HFFc6 (cell line): ENCODE measurements at places on chromosomes 2 and 18. TPM values are rescaled to one million over a fixed set of nuclear protein-coding genes. Genes with fewer than 3 reads are reported as not detected.
A peak's percentile ranks its signal among the peaks of the same experiment; 100 is the strongest.

DNA sequence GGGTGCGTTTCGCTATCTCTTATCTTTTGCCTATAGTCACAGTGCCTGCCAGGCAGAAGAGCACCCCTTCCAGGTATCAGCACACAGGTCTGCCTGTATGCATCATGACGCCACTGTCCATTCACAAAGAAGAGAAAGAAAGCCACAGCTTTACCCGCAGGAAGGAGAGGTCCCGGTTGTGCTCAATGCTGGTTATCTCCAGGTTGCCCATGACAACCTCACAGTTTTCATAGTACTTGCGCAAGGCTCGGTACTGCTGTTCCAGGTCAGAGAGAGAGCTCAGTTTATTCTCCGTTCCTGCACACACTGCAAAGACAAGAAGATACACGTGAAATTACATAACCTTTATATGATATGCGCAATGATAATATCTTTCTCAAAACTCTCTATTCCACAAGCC, 414.0 kb downstream of the ERBB4 start:
- no peaks in the 10 kb centered on the region; the same call in 1 of the 2 replicates for H3K4me1 ChIP-seq
- no peak for DNase-seq
- H3K27ac ChIP-seq = no peak overlapping the region
- H3K27me3 ChIP-seq = no peaks in the 10 kb centered on the region; the same call in 1 of the 2 replicates
- 0 out of 2 replicates have a peak overlapping the region, but pooled peaks have one; percentile 6 for H3K4me3 ChIP-seq
- H3K36me3 ChIP-seq = no peaks in the 10 kb centered on the region

GRCh38 chr2:190766595-190766994, 114.0 kb upstream of the GLS start:
- no peak overlapping the region for H3K4me3 ChIP-seq
- peaks cover 38% of the 10 kb centered on the region for H3K4me1 ChIP-seq

DNA sequence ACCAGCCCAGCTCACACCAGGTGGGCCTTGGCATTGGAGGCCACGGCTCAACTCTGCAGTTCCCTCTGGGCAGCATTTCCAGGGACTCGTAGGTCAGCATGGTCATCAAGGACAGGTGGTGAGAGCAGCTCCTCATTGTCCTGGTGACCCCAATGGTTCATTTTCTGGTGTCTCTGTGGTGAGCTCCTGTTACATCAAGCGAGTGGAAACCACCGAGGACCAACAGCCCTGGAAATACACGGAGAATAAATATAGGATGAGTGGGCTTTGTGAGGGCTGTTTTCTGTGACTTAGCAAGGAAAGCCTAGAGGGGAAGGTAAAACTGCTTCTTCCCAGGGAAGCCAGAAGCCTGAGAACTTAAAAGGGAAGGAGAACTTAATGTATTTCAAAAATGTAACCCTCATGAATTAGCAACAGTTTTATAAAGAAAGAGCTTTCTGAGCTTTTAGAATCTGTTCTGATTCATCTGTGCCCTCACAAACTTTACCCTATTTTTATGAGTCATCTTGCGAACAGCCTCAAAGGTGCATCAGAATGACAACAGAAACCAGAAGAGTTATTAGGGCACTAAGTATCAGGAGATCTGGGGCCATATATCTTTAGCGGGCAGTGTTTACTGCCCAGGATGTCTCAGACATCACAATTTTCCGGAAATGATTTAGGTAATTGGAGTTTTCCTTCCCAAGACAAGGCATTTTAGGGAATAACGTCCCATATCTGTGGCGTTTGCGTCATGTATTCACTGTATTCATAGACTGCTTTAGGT, 18.7 kb downstream of the C2orf92 start:
- no peaks in the 10 kb centered on the region for H3K36me3 ChIP-seq
- no peak overlapping the region for H3K27ac ChIP-seq
- no peak overlapping the region for H3K4me3 ChIP-seq
- DNase-seq = no peak
- H3K4me1 ChIP-seq = peaks cover 10% of the 10 kb centered on the region

DNA sequence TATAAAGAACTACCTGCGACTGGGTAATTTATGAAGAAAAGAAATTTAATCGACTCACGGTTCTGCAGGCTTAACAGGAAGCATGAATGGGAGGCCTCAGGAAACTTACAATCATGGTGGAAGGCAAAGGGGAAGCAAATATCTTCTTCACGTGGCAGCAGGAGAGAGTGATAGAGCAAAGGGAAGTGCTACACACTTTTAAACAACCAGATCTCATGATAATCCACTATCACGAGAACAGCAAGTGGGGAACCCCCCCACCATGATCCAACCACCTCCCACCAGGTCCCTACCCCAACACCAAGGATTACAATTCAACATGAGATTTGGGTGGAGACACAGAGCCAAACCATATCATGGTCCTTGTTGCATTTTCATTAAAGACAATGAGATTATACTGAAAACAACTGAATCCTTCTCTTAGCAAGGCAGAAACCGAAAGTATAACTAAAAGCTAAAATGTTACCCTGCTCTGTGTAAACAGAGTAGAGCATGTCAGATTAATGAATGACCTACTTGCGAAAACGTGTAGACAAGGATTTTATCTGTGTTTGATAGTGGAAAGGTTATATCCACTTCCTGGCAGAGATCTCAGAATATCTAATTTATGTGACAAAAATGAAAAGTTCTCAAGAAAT, 60.1 kb upstream of the RBBP8 start:
- H3K27ac ChIP-seq = no peak overlapping the region
- H3K4me1 ChIP-seq = no peaks in the 10 kb centered on the region
- peak overlapping the region; percentile 25; the same call in 1 of the 2 replicates for H3K4me3 ChIP-seq
- no peaks in the 10 kb centered on the region for H3K36me3 ChIP-seq

GRCh38 chr18:76388261-76388660, 106.8 kb downstream of the ZNF516 start:
- no peak overlapping the region for H3K27ac ChIP-seq
- no peaks in the 10 kb centered on the region for H3K36me3 ChIP-seq
- peaks cover 7% of the 10 kb centered on the region; the same call in 1 of the 2 replicates for H3K4me1 ChIP-seq
- no peak for DNase-seq

DNA sequence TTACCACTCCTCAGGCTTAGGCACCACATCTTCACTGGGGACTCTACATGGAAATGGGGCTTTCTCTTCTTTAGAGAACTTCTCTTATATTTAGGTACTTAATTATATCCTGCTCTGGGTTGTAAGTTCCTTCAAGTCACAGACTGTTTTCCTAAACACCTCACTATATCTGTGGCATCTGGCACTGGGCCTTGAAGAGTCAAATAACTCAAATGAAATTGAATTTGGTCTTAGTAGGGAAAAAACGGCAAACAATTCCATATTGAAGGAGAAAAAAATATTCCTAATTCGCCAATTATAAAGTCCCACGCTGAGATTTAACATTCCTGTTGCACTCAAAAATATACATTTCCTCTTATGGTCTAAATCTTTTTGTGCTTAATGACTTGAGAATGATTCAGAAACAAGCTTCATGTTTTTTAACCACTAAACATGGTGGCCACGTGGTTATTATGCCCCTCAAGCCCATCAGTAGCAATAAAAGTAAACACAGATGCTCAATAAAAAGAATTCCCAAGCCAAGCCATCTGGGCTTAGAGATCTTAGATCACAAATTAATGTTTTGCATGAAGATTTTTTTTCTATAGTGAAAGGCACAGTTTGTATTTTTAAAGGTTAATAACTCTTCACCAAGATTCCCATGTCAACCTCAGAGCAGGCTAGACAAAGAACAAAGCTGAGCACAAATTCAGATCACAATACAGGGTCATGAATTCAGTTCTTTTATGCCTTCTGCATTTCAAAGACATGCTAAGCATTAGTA, 105.5 kb upstream of the SYT4 start:
- H3K27me3 ChIP-seq = no peaks in the 10 kb centered on the region
- no peak for DNase-seq
- H3K4me3 ChIP-seq = no peak overlapping the region
- H3K36me3 ChIP-seq = peaks cover 5% of the 10 kb centered on the region; the same call in 1 of the 2 replicates

DNA sequence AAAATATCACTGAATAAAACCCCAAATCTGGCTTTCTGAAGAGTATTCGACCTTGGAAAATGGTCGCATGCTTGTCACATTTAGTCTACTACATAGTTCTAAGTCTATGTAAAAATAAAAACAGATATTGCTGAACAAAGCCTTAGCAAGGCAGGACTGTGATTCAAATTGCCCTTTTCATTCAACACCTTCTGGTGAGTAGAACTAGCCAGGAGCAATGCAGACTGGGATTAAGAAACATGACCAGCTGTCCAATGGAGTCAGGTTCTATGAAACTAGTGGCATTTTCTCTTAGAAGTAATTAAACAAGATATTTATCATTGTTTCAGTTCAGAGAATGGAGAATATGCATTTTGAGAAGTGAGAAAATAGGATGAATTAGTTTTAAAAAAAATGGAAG, 1260.5 kb upstream of the ACVR2A start:
- peaks cover 29% of the 10 kb centered on the region for H3K4me1 ChIP-seq
- H3K27ac ChIP-seq = no peak overlapping the region
- H3K27me3 ChIP-seq = no peaks in the 10 kb centered on the region
- H3K4me3 ChIP-seq = no peak overlapping the region
- no peaks in the 10 kb centered on the region for H3K36me3 ChIP-seq
- DNase-seq = no peak

GRCh38 chr2:128512379-128513115, 193.9 kb upstream of the HS6ST1 start:
- peaks cover 13% of the 10 kb centered on the region for H3K4me1 ChIP-seq
- no peak overlapping the region for H3K4me3 ChIP-seq
- no peaks in the 10 kb centered on the region for H3K36me3 ChIP-seq
- H3K27me3 ChIP-seq = peaks cover 5% of the 10 kb centered on the region
- no peak overlapping the region for H3K27ac ChIP-seq

DNA sequence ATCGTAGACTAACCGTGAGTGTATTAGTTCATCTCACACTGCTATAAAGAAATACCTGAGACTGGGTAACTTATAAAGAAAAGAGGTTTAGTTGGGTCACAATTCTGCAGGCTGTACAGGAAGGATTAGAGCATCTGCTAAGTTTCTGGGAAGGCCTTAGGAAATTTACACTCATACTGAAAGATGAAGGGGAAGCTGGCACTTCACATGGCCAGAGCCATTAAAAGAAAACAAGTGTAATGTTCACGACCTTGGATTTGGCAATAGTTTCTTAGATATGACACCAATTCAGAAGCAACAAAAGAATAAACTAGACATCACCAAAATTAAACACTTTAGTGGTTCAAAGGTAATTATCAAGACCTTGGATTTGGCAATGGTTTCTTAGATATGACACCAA, 23.8 kb downstream of the ABCB11 start:
- H3K4me1 ChIP-seq = no peaks in the 10 kb centered on the region
- H3K4me3 ChIP-seq = no peak overlapping the region
- no peak for DNase-seq
- H3K27me3 ChIP-seq = no peaks in the 10 kb centered on the region
- no peaks in the 10 kb centered on the region for H3K36me3 ChIP-seq
- H3K27ac ChIP-seq = no peak overlapping the region

DNA sequence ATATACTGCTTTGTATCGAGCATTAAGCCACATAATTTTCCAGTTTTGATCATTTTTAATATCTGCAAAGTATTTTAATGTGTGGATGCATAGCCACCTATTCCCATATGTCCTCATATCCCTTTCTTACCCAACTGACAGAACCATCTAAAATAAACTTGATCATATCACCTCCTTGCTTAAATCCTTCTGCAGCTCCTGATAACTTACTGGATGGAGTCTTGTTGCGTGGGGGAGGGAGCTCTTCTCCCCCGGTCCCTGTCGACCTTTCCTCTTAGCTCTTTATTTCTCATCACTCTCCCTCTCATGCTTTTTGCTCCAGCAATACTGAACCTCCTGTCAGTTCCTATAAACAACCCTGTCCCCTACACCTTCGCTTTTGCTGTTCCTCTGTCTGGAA, 18.7 kb downstream of the TMEM178A start:
- H3K27me3 ChIP-seq = peaks cover 4% of the 10 kb centered on the region
- no peak for DNase-seq
- H3K27ac ChIP-seq = no peak overlapping the region
- H3K4me1 ChIP-seq = peaks cover 5% of the 10 kb centered on the region
- H3K4me3 ChIP-seq = no peak overlapping the region

- H3K27ac ChIP-seq = no peak overlapping the region
- no peak overlapping the region for H3K4me3 ChIP-seq
- DNase-seq = no peak
- H3K27me3 ChIP-seq = peaks cover 16% of the 10 kb centered on the region
- peaks cover 6% of the 10 kb centered on the region; the same call in 1 of the 2 replicates for H3K36me3 ChIP-seq
Measured at GRCh38 chr2:240620149-240620731, 5.0 kb upstream of the GPR35 start.

DNA sequence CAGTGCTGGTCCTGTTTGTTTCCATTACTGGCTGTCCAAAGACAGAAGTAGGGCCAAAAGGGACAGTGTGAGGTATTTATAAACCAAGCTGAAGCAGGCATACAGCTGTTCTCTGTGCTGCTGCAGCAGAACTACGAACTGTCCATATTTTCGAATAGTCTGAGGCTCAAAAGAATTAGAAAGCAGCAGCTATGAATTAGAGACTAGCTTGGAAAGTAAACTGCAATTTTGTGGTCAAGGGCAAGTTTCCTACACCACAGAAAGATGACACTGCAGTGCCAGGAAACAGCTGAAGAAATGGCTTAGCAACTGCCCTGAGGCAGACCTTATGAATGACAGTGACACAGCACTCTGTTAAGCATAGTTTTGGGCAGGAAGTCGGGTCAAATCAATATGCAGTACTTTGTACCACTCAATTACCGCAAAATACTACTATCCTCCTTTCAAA, 125.3 kb downstream of the TMEM131 start:
- H3K27me3 ChIP-seq = no peaks in the 10 kb centered on the region; the same call in 1 of the 2 replicates
- DNase-seq = peak; percentile 97
- H3K4me1 ChIP-seq = peaks cover 43% of the 10 kb centered on the region

DNA sequence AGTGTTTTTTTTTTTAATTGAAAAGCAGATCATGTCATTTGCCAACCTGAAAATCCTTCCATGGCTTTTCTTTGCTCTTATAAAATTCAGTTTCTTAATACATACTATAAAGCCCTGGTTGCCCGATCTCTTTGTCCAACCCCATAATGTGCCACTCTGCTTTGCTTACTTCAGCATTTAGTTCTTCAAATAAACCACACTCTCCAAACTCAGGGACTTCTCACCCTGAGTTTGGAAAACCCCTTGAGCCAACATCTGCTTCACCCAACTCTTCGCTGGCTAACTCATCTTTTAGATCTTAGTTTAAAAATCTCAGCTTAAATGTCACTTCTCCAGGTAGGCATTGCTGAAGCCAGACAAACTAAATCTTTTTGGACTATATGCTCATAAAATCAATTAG, 1.3 kb upstream of the STAT1 start:
- no peak overlapping the region for H3K27ac ChIP-seq
- no peak for DNase-seq
- H3K36me3 ChIP-seq = peaks cover 2% of the 10 kb centered on the region; the same call in 1 of the 2 replicates

- no peaks in the 10 kb centered on the region; the same call in 1 of the 2 replicates for H3K27me3 ChIP-seq
- peaks cover 38% of the 10 kb centered on the region for H3K4me1 ChIP-seq
- H3K27ac ChIP-seq = no peak overlapping the region
- no peak for DNase-seq
- no peak overlapping the region for H3K4me3 ChIP-seq
Measured at GRCh38 chr2:163652751-163653150, 83.1 kb downstream of the FIGN start.

- no peaks in the 10 kb centered on the region for H3K36me3 ChIP-seq
- H3K27ac ChIP-seq = no peak overlapping the region
- peaks cover 44% of the 10 kb centered on the region for H3K27me3 ChIP-seq
- no peak overlapping the region for H3K4me3 ChIP-seq
- no peaks in the 10 kb centered on the region for H3K4me1 ChIP-seq
- no peak for DNase-seq
Measured at GRCh38 chr2:216987252-216987821, 127.5 kb upstream of the TNP1 start.

Gene VWC2L
- total RNA-seq = not detected in 3 replicates

Gene IGFBP2
- 0.27 TPM in 1 of 3 replicates, not detected in the others for total RNA-seq

Gene FLACC1
- total RNA-seq = 0.64 to 1.6 TPM (median 1.3 TPM) in 3 replicates

Gene CTLA4
- total RNA-seq = not detected in 2 replicates

Gene CHPF
- total RNA-seq = 151 to 202 TPM (median 161 TPM) in 3 replicates

Gene NDUFAF7
- total RNA-seq = 10.6 and 12.2 TPM in 2 replicates

Gene TLX2
- 0.23 to 0.27 TPM (median 0.26 TPM) in 3 replicates for total RNA-seq

Gene ANO7
- 1.1 and 1.2 TPM in 2 replicates for total RNA-seq

Gene PPP1R7
- total RNA-seq = 91.5 to 103 TPM (median 93.2 TPM) in 3 replicates

Gene REG3G
- total RNA-seq = not detected in 3 replicates
